Bronchus fibroblast of lung (primary cell): ENCODE measurements at places on chromosomes 1 and 21. TPM values are rescaled to one million over a fixed set of nuclear protein-coding genes. Genes with fewer than 3 reads are reported as not detected.

Gene MAP1LC3C
- 0.34 TPM in 1 of 2 replicates, not detected in the other for total RNA-seq

Gene ZYG11A
- total RNA-seq: 0.59 and 0.84 TPM in 2 replicates

Gene MASP2
- total RNA-seq: not detected in 2 replicates

Gene BMP8B
- not detected in 2 replicates for total RNA-seq

Gene LRRN2
- not detected in 2 replicates for total RNA-seq

Gene FOXD2
- under 0.01 TPM in 2 replicates for total RNA-seq

Gene AGMAT
- total RNA-seq: 2.1 and 3.9 TPM in 2 replicates

Gene RPTN
- total RNA-seq: not detected in 2 replicates

Gene MAP3K7CL
- total RNA-seq: 8.0 and 10.8 TPM in 2 replicates

Gene MRAP
- not detected in 2 replicates for total RNA-seq

Gene IL12RB2
- total RNA-seq: under 0.01 TPM in 1 of 2 replicates, not detected in the other

Gene LCE1F
- total RNA-seq: not detected in 2 replicates

Gene CFHR2
- not detected in 2 replicates for total RNA-seq

Gene E2F2
- total RNA-seq: 3.3 and 3.7 TPM in 2 replicates

Gene BNIPL
- total RNA-seq: under 0.01 and 0.17 TPM in 2 replicates

Gene LRRC38
- not detected in 2 replicates for total RNA-seq

Gene HJV
- total RNA-seq: not detected in 2 replicates

Gene PRDM15
- 3.3 and 3.9 TPM in 2 replicates for total RNA-seq

Gene ZC3H12A
- 6.1 and 6.4 TPM in 2 replicates for total RNA-seq

Gene S100B
- 1.3 and 2.2 TPM in 2 replicates for total RNA-seq

Gene FAM72B
- 5.1 and 12.3 TPM in 2 replicates for total RNA-seq

Gene WNT3A
- total RNA-seq: not detected in 2 replicates

Gene GRHL3
- total RNA-seq: 0.17 TPM in 1 of 2 replicates, not detected in the other

Gene FMN2
- 0.17 and 1.5 TPM in 2 replicates for total RNA-seq

Gene DDX59
- total RNA-seq: 11.6 and 12.3 TPM in 2 replicates

Gene HSD11B1
- 16.6 and 20.5 TPM in 2 replicates for total RNA-seq

Gene TMPRSS2
- not detected in 2 replicates for total RNA-seq

Gene EPHA10
- not detected in 2 replicates for total RNA-seq

Gene RGS1
- not detected in 2 replicates for total RNA-seq

Gene CLCA1
- not detected in 2 replicates for total RNA-seq

Gene VAMP3
- 87.1 and 94.3 TPM in 2 replicates for total RNA-seq

Gene UBE4B
- total RNA-seq: 26.2 and 30.5 TPM in 2 replicates

Gene LIX1L
- 25.1 and 25.9 TPM in 2 replicates for total RNA-seq

Gene IL23R
- not detected in 2 replicates for total RNA-seq

Gene SARS1
- 274 and 292 TPM in 2 replicates for total RNA-seq

Gene DHRS3
- total RNA-seq: 17.1 and 21.6 TPM in 2 replicates

Gene OLFM3
- not detected in 2 replicates for total RNA-seq

Gene CCDC17
- total RNA-seq: under 0.01 and 0.15 TPM in 2 replicates

Gene CCDC18
- total RNA-seq: 6.7 and 15.3 TPM in 2 replicates

Gene EXTL1
- total RNA-seq: 0.30 and 0.34 TPM in 2 replicates

Gene GUCA2B
- total RNA-seq: not detected in 2 replicates

Gene CR1L
- total RNA-seq: not detected in 2 replicates

Gene EPHB2
- 12.4 and 14.1 TPM in 2 replicates for total RNA-seq

Gene DIO1
- total RNA-seq: not detected in 2 replicates

Gene ANKRD45
- total RNA-seq: 0.30 and 0.50 TPM in 2 replicates

Gene SAMD13
- 2.1 and 2.5 TPM in 2 replicates for total RNA-seq

Gene OR2T1
- not detected in 2 replicates for total RNA-seq

Gene TLR5
- under 0.01 TPM in 1 of 2 replicates, not detected in the other for total RNA-seq

Gene C1orf141
- not detected in 2 replicates for total RNA-seq

Gene AIRE
- not detected in 2 replicates for total RNA-seq

Gene CELF3
- total RNA-seq: not detected in 2 replicates
